ENCODE measurements at places on chromosomes 16 and 17. TPM values are rescaled to one million over a fixed set of nuclear protein-coding genes. Genes with fewer than 3 reads are reported as not detected.

DNA sequence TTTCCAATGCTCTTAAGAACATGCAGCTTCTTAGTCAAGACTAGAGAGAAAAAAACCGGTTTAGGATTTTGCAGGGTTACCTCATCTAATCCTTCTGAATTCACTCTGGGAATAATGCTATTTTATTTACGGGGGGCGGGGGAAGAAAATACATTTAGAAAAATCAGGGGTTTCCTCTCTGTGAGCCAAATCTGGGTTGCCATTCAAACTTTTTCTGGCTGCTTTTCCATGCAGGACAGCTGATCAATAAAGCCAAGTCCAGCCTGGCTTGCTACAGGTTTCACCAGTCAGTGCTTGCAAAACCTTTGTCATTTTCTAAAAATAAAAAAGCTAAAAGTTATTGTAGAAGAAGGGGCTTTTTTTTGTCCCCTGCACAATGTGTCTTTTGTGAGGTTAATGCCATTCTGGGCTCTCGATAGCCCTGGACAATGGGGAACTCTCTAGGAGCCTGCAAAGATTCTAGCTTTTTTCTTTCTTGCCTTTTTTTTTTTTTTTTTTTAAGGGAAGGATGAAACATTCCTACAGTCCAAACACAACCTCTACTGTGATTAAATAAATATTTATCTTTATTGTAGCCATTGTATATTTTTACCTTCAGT is 13.1 kb upstream of the ZFHX3 start:
- DNase-seq = no peak

- no peak for DNase-seq
These were observed 99.5 kb downstream of the CDYL2 start for GRCh38 chr16:80704751-80705505.

NOG gene
- total RNA-seq = 1.1 TPM

ACSM5 gene
- 5.6 TPM for total RNA-seq

ITGB3 gene
- 149 TPM for total RNA-seq

DNA sequence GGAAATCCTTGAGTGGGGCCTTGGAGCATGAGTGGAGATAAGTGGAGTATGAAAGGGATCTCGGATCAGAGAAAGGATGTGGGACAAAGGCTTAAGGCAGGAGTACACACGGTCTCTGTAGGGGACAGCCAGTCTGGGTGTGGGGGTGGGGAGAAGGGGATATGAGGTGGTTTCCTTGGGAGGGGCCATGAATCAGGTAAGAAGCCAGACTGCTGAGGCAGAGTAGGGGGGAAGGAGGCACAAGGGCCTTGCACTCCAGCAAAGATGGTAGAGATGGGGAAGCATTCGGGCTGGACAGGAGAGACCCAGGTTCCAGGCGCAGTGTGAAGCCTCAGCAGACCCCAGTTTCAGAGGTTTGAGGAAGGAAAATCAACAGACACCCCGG is 1.6 kb downstream of the HSD11B2 start:
- DNase-seq = no peak

- no peak for DNase-seq
These were observed 17.0 kb downstream of the PITPNA start for GRCh38 chr17:1545618-1546017.

DNA sequence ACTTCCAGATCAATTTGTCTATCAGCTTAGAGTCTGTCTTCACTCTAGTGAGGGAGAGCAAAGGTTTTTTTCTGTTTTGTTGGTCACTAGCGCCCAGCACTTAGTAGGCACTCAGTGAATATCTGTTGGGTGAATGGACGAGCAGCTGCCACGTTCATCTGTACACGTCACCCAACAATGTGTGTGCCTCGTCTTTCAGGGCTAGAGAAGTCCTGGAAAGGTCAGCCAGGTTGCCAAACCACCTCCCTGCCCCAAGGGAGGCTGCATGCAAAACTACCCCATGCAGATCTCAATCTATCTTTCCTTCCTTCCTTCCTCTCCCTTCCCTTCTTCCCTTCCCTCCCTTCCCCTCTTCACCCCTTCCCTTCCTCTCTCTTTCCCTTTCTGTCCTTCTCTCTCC is 340.9 kb downstream of the SOX9 start:
- no peak for DNase-seq

DNA sequence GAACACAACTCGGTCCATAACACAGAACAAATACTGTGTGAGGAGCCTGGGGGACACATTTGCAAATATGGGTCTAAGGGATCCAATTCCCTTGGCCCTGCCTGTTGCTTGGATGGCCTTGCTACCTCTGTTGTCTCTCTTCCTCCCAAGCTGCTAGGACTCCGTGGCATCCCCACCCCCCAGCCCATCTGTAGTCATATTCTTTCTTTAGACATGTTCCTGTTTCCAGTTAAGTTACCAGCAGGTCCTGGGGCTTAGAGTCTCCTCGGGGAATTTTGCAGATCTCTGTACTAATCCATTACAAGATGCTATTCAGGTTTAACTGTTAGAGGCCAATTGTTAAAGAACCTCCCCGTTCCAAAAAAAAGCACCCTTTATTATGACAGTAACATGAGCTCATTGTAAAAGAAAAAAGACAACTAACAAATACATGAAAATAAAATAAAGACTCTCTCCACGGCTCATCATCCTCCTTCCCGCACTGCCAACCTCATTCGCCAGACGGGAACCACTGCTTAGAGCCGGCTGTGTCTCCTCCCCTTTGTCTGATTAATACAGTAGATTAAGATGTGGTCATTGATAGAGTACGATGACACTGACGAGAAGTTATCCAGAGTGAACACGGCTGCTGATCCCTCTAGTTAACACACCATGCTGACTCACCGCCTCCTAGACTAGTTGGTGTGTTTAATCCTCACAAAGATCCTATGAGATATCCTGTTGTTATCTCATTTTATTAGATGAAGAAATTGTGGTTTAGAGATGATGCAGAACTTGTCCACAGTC is 22.2 kb downstream of the HS3ST4 start:
- no peak for DNase-seq

GRCh38 chr16:28283798-28284577 is 8.3 kb upstream of the SBK1 start:
- DNase-seq = no peak

KRT33B gene
- total RNA-seq = not detected

DNA sequence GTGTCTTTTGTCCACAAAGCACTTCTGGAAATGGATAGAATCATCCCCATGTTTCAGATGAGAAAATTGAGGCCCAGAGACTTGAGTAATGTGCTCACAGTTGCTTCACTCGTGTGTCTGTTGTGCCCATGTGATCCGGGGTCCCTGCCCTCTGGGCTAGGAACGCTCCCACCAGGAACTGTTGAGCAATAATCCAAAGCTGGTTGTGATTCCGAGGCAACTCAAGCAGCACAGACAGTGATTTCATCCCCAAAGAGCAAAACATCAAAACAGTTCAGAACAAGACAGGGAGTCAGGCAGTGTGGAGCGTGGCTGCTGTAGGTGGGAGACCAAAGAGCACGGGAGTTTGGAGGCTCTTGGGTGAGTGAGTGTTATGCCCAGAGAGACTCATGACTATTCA is 205.0 kb upstream of the ASIC2 start:
- no peak for DNase-seq

- no peak for DNase-seq
These were observed 48.1 kb upstream of the CHMP6 start for GRCh38 chr17:80943346-80944145.

GRCh38 chr17:31226373-31226772 is 70.7 kb downstream of the OMG start:
- peak; percentile 14 for DNase-seq

DNA sequence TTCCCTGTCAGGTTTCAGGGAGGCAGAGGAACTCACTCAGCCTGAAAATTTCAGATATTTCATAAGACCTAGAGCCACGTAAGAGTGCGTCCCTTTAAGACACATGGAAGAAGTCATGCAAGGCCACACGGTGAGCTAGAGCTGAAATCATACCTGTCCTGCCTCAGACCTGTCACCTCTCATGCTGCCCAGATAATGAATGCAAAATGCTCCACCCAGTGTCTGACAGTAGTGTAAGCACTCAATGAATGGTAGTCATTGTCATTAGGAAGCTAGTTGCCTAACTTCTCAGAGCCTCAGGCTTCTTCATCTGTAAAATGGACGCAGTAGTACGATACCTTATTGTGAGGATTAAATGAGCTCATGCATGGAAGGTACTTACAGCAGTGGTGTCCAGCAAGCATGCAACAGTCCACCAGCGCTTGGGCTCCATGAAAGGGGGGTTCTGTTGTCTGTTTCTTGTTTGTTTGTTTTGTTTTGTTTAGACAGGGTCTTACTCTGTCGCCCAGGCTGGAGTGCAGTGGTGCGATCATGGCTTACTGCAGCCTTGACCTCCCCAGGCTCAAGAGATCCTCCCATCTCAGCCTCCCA is 60.7 kb downstream of the WSB1 start:
- no peak for DNase-seq

FAM83G gene
- 11.3 TPM for total RNA-seq

- no peak for DNase-seq
These were observed 27.3 kb downstream of the CMIP start for GRCh38 chr16:81471882-81472281.

PDILT gene
- not detected for total RNA-seq

DNA sequence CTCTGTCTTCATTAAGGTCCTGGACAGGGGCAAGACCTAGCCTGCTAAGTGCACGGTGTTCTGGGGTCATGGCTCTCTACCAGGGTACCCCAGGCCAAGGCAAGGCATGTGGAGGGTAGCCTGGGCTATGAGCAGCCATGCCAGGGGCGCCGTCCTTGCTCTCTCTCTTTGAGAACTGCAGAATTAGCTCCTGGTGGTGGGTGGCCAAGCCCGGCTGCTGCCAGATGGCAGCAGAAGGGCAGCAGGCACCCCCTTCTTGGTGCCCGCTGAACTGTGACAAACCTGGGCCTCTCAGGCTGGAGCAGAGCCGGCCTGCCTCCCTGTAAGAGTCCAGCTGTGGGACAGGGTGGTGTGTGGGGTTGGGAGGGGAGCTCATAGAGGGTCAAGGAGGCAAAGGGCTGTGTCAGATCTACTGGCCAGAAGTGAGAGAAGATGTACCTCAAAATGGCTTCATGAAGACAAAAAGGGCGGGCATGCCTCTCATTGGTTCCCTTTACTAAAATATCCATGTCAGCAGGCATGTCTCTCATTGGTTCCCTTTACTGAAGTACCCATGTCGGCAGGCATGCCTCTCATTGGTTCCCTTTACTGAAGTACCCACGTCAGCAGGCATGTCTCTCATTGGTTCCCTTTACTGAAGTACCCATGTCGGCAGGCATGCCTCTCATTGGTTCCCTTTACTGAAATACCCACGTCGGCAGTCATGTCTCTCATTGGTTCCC is 81.7 kb upstream of the SDK2 start:
- DNase-seq = no peak

GRCh38 chr17:68993112-68993511 is 37.9 kb upstream of the ABCA8 start:
- DNase-seq = no peak

DNA sequence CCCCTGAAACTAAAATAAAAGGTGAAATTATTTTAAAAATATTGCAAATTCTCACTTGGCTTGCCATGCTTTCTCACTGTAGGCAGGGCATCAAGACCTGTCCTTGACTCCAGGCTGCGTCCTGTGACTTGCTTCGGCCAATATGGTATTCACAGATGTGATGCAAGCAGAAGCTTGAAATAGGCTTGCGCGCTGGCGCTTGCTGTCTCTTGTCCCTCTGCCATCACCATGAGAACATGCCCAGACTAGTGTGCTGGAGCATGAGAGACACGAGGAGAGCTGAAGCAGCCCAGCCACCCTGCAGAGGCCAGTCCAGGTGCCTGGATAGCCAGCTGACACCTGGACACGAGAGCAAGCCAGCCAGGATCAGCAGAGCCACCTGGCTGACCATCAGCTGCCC is 21.8 kb upstream of the ZKSCAN2 start:
- DNase-seq = no peak

ZNF594 gene
- total RNA-seq = 2.8 TPM

DNA sequence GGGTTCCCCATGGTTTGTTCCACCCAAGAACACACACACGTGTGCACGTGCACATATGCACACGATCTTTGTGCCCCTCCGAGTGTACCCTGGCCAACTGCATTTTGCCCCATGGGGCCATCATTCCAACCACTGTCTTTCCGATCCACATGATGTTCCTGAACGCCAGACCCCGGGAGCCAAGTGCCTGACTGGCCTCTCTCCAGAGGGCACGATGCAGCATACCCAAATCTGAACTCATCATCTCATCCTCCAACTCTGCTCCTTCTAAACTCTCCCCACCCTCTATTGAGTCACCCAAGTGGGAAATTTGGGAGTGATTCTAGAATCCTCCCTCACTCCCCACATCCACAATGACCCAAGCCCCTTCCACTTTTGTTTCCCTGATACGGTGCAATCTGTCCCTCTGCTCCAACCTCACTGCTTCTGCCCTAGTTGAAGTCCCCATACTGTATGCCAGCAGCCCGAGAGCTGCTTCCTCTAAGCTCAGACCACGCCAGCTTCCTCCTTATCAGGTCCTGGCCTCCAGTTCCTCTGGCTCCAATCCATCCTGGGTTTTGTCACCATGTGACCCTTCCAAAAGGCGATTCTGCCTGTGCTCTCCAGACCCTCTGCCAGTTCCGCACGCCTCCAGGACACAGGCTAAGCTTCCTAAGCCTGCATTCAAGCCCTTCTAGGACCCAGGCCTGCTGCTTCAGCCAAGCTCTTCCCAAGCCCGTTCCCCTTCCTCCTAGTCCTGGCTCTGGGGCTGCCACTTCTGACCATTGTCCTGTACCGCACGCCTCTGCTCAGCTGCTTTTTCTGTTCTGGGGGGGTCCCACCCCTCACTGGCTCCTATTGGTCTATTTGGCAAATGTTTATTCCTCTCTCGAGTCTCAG is 10.1 kb upstream of the TMEM208 start:
- peak; percentile 56 for DNase-seq

ZNF821 gene
- total RNA-seq = 6.8 TPM

GRCh38 chr17:29914819-29915537 is 15.1 kb downstream of the SSH2 start:
- no peak for DNase-seq

DNA sequence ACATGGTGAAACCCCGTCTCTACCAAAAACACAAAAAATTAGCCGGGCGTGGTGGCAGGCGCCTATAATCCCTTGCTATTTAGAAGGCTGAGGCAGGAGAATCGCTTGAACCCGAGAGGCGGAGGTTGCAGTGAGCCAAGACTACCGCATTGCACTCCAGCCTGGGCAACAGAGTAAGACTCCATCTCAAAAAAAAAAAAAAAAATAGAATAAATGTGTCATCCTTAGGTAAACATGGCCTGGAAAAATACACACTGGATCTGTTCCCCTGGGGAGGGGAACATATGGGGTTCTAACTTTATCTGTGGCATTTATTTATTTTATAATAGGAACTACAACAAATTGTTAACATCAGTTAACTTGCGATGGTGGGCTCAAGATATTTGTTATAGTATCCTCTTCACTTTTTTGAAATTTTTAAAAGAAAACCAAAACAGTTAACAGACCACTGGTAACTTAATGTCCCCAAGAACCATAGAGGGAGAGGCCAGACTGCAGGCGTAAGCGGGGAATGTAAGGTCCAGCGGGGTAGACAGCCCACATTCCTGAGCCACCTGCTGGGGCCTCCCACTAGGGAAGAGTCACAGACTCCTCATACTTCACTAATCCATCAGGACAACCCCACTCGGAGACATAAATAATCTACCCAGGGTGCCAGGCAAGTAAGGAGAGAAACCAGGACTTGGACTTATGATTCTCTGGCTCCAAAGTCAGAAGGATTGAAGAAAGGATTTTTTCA is 12.5 kb upstream of the TXNDC11 start:
- no peak for DNase-seq

All from dermis microvascular lymphatic vessel endothelial cell (primary cell).